ENCODE measurements at places on chromosomes 16 and 17.

DNA sequence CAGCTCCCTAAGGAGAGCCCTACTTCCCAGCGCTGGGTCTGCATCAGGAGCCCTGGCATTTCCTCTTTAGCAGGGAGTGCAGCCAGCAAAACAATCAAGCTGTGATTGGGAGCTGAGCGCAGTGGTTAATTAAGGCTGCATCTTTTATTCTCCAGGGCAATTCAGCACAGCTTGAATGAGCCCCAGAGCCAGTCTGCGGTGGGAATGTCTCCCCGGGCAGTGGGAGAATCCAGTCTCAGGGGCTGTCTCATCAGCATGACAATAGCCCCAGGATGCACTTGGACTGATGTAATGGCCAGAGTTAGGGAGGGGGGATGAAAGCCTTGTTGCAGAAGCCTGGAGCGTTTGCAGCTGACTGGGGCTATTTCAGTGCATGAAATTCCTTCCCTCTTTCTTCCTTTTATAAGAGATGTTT, 292.6 kb upstream of the SOX9 start:
- DNase-seq: peak; percentile 61

GRCh38 chr16:87305505-87306391, 11.4 kb downstream of the C16orf95 start:
- no peak for DNase-seq

- peak; percentile 62 for DNase-seq
Measured at GRCh38 chr17:18966831-18967624, 15.1 kb downstream of the SLC5A10 start.

GRCh38 chr17:72381597-72382397, 261.0 kb downstream of the SOX9 start:
- no peak for DNase-seq

- DNase-seq: no peak
Measured at GRCh38 chr17:74393346-74393942, 26.1 kb downstream of the GPR142 start.

DNA sequence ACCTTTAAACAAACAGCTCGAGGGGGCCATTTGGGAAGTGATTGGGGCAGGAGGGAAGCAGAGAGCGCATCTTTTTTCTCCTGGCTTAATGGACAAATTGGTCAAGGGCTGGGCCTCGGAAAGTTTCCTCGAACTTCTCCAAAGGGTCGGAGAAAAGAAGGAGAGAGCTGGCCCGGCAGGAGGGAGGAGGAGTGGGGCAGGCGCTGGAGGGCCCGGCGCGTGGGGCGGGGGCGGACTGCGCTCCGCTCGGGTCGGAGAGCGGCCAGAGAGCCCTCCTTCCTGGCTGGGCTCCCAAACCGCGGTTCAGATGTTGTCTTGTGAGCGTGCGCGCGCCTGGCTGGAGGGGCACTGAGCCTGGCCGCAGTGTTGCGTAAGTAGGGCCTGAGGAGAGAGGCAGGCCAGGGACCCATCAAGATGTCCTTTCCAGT, 1.2 kb downstream of the MMP2 start:
- DNase-seq: peak; percentile 93
